Stimulated activated CD4-positive, alpha-beta T cell treated with anti-CD3 and anti-CD28 coated beads, Interleukin-4, amount 100 ng/mL, for 1 hour (primary cell): ENCODE measurements at places on chromosomes 3 and 15.

- no peak for DNase-seq
Measured at GRCh38 chr15:87224404-87224803, 1032.1 kb downstream of the NTRK3 start.

GRCh38 chr3:106135451-106136160, 266.8 kb upstream of the CBLB start:
- DNase-seq, result no peak

DNA sequence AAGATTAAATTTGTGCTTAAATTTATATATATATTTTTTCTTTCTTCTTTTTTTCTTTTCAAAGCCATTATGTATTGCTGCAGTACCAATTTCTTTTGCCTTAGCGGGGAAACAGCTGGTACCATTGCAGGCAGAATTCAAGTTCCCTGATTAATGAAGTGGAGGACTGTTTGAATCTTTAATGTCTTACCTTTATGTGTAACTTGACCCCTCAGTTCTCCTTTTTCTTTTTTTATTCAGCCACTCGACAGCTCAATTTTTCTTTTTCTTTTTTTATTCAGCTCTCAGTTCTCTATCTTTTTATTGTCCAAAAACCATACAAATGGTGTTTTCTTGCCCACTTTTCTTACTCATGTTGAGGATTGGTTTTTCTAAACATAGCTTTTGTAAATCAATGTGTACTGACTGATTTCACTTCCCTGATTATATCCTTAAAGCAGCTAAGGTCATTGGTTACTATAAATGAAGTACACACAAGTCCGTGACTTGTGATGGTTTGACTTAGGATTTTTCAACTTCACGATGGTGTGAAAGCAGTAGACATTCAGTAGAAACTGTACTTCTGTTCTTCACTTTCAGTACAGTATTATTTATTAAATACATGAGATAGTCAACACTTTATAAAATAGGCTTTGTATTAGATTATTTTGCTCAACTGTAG, 22.8 kb downstream of the ATP2C1 start:
- no peak for DNase-seq

DNA sequence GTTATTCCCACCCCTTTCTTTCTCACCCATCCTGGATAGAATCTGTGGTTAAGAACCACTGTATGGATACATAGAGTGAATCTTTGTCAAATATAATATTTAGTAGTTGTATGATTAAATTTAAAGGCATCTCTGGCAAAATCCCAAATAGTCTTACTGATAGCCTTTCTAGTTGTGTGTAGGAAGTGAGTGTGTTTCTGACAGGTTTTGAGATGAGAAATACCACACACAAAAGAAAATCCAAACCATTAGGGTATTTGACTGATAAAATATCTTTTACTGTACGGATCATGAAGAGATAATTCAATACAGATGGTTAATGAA, 44.7 kb upstream of the PLCL2 start:
- no peak for DNase-seq

DNA sequence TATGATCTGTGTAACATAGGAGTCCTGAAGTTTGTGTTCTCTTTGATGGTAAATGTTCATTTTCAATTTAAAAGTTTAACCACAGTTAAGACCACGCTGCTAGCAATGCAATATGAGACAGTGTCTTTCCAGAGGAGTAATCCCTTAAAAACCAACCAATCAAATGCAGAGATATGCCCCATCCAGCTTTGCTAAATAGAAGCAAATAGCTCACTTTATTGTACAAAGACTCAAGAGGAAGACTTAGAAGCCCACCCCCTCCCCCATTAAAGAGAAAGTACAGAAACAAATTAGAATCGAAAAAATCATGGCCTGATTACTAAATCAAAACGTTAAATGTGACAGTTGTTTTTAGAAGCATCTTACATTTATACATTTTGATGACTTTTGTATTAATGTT, 2.1 kb upstream of the ANP32A start:
- DNase-seq, result no peak

GRCh38 chr3:100040451-100041225, 73.7 kb downstream of the FILIP1L start:
- DNase-seq, result no peak

GRCh38 chr3:150255413-150255812, 152.7 kb upstream of the TSC22D2 start:
- no peak for DNase-seq

- DNase-seq, result peak; percentile 1
Measured at GRCh38 chr3:47016934-47017435, 37.5 kb downstream of the NBEAL2 start.

GRCh38 chr3:136186344-136186743, 9.8 kb downstream of the MSL2 start:
- DNase-seq, result no peak

- no peak for DNase-seq
Measured at GRCh38 chr3:196009456-196009855, 72.4 kb downstream of the TFRC start.

GRCh38 chr3:173889596-173889995, 492.1 kb downstream of the NLGN1 start:
- no peak for DNase-seq

GRCh38 chr3:152518346-152518745, 249.6 kb downstream of the MBNL1 start:
- no peak for DNase-seq

DNA sequence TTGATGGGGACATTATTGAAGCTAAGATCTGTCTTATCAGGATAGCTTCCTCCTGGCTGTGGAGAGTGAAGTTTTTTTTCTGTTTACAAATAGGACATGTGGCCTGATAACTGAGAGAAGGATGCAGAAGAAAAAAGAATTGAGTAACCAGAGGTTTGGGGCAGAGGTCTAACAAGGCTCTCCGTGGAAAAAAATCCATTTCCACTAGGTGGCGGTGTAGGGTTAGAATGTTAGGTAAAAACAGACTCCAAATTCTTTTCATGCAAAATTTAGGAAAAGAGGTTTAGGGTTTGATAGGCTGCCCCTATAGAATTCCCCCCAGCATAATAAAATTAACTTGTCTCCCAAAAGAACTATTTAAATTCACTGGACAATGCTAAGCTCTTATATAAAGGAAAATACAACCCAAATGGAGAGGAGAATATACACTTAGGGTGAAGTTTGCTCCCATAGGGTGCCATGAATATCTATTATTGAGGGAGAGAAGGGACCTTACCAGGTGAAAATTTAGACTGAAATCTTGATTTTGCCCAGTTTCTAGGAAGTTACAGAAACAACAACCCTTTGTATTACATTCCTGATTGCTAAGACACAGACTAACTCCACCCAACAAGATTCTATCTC, 1560.4 kb downstream of the OTOL1 start:
- DNase-seq, result no peak

DNA sequence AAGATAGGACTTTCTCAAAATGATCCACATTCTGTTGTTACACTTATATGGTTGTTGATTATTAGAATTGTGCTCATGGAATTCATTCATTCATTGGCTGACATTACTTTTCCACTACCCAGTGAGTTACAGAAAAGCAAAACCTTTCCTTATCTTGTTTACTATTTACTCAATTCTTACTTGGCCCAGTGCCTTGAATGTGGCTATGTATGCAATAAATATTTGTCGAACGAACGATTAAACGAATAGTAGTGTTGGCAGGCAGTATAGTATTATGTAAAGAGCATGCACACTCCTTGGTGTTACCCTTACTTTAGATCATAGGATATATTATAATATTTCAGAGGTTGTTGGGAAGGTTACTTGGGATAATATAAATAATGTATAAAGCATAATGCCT, 31.0 kb downstream of the CTDSPL2 start:
- no peak for DNase-seq

DNA sequence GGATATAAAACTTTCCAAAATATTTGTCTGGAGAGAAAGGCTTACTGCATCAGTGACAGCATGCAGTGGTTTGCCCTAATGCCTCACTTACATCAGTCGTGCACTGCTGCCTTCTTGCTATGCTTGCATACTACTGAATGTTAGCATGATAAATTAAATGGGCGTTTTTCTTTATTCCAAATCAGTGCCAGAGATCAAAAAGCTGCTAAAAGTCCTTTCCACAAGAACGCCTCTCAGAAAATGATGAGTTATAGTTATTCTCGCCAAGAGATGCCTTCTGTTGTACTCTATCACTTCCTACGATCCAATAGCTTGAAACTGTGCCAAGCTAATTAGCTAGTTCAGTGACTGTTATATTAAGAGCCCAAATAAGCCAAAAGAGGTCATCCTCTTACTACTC, 345.8 kb upstream of the ROBO2 start:
- DNase-seq, result no peak

DNA sequence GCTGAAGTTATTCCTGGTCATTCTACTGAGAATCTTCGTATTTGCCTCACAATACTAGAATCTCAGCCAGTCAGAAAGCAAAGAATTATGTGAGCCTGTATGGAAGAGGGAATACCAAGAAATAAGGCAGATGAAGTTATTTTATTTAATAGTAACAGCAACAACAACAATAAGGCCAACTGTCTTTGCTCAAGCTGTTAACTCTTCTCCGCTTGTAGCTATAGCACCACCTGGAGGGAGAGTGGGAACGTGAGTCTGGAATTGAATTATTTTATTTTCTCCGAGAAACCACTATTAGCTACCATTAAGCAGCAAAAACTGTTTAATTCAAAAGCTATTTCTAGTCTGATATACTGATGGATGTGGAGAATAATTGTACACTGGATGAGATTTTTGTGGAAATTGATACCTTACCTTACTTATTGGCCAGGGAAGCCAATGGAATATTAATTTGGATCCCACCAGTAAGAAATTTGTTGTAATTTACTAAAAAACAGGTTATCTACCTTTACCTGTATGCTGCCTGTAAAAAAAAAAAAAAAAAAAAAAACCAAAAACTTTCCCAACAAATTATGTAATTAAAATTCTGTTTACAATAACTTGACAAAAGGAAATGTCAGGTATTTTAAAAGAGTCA, 50.1 kb downstream of the CALML4 start:
- DNase-seq, result peak; percentile 8

DNA sequence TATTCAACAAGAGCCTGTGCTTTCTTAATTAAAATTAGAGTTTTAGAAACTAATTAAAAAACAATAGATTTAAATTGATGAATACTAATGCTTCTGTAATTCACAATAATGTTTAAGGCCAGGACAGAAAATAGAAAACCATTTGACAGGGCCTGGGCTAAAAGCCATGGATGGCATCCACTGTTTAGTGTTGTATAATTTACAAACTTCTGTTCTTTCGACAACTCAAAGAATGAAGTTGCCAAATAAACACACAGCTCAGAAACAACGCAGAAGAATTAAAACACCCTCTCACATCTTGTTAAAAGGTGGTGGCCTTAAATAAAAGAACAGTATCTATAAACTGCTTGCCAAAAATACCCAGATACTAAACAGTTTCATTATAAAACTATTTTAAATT, 347.5 kb downstream of the MECOM start:
- DNase-seq, result no peak

- DNase-seq, result peak; percentile 79
Measured at GRCh38 chr3:46998121-46998851, 18.8 kb downstream of the NBEAL2 start.

DNA sequence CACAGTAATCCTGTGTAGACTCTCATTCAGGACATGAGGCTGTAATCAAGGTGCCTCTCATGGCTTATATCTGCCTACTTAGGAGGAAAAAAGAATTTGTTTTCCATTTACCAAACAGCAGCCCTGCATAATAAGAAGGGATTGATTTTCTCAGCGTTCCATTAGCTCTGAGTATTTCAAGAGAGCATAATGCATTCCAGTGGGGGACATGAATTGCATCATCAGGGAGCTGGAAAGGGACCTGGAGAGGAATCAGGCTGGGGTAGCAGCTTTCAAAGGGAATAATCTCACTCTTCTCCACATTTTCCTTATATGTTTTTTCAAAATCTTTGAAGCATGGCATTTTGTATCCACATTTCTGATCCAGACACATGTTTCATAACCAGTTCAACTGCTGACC, 150.6 kb upstream of the ANKRD28 start:
- DNase-seq, result no peak

GRCh38 chr3:194279701-194280360, 71.3 kb downstream of the CPN2 start:
- DNase-seq, result no peak

GRCh38 chr3:50876947-50877346, 202.2 kb downstream of the DOCK3 start:
- no peak for DNase-seq

GRCh38 chr15:25431836-25432561, 6.8 kb downstream of the UBE3A start:
- DNase-seq, result no peak

DNA sequence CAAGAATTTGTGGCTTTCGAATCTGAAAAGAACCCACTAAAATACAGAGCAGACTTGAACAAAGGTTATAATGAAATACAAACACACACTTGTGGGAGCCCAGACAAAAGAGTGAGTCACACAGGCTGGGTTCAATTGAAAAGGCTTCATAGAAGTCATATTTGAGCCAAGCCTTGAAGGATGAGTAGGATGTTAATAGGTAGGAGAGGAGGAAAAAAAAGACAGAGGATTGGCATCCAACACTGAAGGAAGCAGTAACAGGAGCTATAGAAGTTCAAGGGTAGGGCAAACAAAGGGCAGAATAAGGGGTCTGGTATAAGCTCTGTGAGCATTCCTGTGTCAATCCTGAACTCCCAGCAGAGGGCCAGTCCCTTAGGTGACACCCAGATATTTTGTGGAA, 325.4 kb downstream of the FOXP1 start:
- no peak for DNase-seq

DNA sequence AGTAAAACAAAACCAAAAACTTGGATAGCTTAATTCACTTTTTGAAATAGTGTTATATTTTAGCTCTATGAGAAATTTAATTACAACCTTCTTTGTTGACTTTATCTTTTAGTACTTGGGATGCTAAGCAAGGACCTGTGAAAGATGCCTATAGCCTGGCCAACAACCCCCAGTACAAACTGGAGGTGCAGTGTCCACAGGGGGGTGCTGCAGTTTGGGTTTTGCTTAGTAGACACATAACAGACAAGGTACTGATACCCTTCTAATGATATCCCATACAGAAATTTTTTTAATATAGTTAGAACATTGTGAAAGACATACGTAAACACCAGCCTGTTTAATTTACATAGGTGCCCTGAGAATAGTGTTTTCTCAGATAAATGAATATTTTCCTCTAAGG, 35.3 kb downstream of the CAPN7 start:
- peak; percentile 42 for DNase-seq

DNA sequence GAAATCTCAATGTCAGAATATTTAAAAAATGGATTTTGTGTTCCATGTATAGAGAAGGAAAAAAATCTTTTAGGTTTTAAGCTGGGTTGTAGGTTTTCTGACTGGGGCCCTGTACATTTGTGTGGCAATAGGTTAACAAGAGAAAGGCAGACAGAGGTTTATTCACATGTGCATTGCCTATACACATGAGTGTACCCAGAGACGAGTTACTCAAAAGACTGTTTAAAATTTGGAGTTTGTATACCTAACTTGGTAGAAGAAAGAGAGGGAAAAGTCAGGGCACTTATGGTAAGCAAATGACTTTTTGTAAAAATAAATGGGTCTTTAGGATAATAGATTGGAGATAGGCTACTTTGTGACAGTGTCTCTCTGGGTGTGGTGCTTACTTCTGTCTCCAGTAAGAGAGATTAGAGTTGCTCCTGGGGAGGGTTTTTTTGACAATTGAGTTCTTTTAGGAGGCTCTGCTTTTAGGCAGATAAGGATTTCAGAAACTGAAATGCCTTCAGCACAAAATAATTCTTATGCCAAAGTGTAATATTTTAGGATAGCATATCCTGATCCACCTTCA, 225.2 kb downstream of the TCF12 start:
- no peak for DNase-seq

- no peak for DNase-seq
Measured at GRCh38 chr15:100026041-100026440, 292.8 kb upstream of the LYSMD4 start.

GRCh38 chr3:42892169-42892568, 13.8 kb upstream of the ZNF662 start:
- no peak for DNase-seq

GRCh38 chr3:13240928-13241618, 167.8 kb upstream of the IQSEC1 start:
- DNase-seq, result no peak
